ENCODE measurements at places on chromosomes 5 and 9. TPM values are rescaled to one million over a fixed set of nuclear protein-coding genes. Genes with fewer than 3 reads are reported as not detected.

LRRTM2 gene
- not detected for total RNA-seq

DNA sequence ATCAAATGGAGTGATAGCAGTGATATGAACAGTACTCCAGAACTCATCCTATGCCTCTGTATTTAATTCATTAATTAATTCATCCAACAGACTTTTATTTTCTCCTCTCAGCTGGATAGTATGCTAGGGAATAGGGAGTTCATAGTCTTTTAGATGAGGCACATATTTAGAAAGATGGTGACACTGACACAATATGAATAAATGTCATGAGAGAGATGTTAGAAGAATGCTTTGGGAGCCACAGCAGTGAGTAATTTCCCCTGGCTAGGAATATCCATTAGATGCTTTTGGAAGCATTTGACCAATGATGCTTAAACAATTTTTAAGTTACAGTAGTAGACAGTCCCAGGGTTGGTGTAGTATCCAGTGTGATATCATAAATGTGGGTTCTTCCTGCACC is 428.7 kb upstream of the SGCD start:
- DNase-seq, result no peak

GRCh38 chr9:107431461-107431860 is 58.1 kb downstream of the KLF4 start:
- DNase-seq, result no peak

TMEM174 gene
- total RNA-seq, result not detected

DNA sequence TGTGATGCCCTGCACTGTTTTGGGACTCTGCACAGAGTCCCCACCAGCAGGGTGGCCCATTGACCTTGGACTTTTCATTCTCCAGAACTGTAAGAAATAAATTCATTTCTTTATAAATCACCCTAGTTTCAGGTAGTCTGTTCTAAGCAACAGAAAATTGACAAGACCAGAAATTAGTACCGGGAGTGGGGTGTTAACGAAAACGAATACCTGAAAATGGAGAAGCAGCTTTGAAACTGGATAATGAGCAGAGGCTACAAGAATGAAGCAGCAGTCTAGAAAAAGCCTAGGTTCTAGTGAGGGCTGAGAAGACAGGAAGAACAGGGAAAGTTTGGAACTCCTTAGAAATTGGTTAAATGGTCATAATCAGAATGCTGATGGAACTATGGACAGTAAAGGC is 2.1 kb upstream of the MCC start:
- DNase-seq, result no peak

DNA sequence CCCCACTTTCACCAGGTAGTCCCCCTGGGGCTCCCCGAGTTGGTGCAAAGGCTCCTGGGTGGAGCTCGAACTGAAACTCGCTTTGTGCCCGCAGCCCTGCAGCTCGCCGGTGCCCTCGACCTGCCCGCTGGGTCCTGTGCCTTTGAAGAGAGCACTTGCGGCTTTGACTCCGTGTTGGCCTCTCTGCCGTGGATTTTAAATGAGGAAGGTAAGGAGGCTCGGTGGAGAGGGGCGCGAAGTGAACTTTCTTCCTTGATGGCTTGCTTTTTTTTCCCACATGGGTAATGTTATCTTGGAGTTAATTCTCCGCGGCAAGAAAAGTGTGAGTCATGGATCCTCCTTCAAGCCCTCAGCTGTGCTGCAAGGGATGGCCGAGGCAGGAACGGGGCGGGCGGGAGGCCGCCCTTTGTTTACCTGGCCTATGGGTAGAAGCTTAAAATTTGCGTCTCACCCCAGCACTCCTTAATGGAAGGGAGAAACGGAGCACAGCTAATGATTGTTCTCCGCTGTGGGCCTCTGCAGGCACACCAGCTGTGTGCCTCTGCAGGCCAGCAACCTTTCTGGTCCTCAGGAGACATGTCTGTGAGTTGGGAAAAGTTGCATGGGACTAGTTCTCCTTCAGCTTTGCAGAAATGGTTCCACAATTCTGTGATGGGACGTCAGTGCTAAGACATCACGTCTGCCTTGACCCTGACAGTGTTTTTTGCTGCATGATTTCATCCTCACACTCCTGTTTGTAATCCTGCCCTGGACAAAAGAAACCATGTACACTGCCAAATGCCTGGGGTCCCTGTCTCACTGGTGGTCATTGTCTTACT is 1.1 kb downstream of the MAMDC2 start:
- DNase-seq, result no peak

PPP1R26 gene
- 50.2 TPM for total RNA-seq

Measured in progenitor cell of endocrine pancreas (in vitro differentiated cells).